ENCODE measurements at places on chromosomes 7 and 10.
A peak's percentile ranks its signal among the peaks of the same experiment; 100 is the strongest.

GRCh38 chr10:89414879-89415821, 782 bp downstream of the IFIT5 start:
- peak; percentile 9 for DNase-seq

GRCh38 chr10:96453856-96454583, 59.7 kb downstream of the TLL2 start:
- no peak for DNase-seq

DNA sequence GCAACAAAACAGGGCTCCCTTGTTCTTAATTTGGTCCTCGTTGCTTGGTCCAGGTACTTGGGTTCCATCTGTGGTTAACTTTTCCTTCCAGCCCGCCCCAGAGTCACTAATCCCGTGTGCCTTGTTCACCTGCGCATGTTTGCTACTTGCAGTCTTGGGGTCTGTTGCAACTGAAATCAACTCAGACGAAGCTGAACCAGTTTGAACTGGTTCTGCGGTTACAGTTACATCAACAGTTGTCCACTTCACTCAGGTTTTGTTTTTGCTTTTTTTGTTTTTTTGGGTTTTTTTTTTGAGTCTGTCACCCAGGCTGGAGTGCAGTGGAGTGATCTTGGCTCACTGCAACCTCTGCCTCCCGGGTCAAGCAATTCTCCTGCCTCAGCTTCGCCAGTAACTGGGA, 34.7 kb downstream of the TRRAP start:
- DNase-seq = no peak

DNA sequence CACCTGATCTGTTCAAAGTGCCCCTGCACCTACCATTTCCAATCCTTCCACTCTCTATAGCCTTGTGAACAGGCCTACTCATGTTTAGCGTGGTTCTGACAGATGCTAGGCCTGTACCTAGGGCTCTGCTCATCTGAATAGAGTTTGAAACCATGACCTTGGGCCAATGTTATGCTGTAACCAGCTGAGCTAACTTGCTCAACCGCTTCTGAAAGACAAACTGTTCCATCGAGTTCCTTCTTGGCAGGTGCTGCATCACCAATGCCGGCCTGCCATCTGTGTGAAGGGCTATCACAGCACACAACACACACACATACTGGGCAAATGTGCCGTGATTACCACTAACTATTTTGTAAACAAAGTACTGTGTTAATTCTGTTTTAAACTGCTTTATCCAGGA, 419.0 kb upstream of the GALNT17 start:
- no peak for DNase-seq

DNA sequence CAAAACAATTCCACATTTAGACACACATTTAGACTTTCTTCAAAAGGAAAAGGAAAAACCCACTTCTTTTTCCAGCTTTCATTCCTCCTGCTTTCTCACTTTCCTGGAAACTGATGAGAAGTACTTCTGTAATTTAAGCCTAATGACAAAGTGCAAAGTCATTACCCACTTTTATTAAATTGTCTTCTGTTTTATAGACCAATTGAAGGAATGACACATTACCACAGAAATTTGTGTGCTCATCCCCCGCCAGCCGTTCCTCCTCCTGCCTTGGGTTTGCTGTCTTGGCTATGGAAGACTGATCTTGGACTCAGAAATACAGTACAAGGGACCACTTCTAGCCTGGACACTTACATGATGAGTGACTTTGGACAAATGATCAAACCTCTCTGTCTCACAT, 717.8 kb downstream of the SORCS3 start:
- DNase-seq = no peak

- DNase-seq = no peak
Measured at GRCh38 chr10:132152896-132153580, 33.7 kb upstream of the DPYSL4 start.

DNA sequence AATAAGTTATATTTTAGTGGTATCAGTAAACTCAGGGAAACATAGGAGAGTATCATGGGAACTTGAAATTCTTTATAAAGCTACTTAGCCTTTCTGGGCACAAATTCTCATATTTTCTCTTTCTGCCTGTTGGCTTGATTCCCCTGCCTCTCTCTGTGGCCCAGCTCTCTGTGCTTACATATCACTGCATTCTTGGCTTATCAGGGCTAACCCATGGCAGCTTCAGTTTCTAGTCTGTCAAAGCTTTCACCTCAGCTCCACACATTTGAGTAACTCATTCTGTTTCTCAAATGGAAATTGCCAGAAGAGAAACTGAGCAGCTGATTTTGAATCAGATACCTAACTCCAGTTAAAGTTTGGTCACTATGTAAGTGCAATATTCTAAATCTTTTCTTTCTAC, 713.1 kb downstream of the DNAJB9 start:
- DNase-seq = no peak

- DNase-seq = no peak
Measured at GRCh38 chr10:67221939-67222494, 296.2 kb downstream of the LRRTM3 start.

DNA sequence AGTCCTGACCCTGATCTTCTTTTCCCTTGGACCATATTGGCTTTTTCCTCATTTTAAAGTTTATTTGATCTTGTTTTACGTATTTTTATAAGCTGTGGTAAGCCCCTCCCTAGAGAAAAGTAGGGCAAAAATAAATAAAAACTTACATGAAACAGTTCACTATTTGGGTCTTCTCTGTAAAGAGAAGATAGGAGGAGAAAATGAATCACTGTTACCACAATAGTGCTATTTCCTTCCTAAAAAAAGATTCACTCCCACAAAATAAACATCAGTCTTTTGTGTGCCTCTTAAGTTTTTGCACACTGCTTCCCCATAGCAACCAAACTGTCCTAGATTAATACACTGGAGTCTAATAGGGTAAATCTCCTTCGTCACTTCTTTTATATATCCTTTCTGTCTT, 1.4 kb upstream of the SVIL start:
- no peak for DNase-seq

GRCh38 chr10:3682745-3683144, 102.3 kb downstream of the KLF6 start:
- DNase-seq = no peak

DNA sequence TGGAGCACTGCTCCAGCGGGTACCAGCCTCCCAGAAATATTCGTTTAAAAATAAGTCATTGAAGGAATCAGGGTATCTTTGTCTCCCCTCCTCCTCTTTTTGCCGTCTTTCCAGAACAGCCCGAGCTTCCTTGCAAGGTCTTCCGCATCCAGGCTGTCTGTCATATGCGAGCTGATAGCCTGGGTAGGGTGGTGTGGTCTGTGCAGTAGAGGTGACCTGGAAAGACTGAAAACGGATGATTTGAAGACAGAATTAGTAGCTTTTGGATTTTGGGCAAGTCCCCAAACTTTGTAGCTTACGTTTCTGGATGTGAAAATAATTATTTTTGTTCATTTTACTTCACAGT, 480 bp downstream of the VPS50 start:
- DNase-seq = no peak

- no peak for DNase-seq
Measured at GRCh38 chr10:69685802-69686585, 55.9 kb downstream of the FAM241B start.

- no peak for DNase-seq
Measured at GRCh38 chr10:93096901-93097300, 23.2 kb downstream of the CYP26A1 start.

DNA sequence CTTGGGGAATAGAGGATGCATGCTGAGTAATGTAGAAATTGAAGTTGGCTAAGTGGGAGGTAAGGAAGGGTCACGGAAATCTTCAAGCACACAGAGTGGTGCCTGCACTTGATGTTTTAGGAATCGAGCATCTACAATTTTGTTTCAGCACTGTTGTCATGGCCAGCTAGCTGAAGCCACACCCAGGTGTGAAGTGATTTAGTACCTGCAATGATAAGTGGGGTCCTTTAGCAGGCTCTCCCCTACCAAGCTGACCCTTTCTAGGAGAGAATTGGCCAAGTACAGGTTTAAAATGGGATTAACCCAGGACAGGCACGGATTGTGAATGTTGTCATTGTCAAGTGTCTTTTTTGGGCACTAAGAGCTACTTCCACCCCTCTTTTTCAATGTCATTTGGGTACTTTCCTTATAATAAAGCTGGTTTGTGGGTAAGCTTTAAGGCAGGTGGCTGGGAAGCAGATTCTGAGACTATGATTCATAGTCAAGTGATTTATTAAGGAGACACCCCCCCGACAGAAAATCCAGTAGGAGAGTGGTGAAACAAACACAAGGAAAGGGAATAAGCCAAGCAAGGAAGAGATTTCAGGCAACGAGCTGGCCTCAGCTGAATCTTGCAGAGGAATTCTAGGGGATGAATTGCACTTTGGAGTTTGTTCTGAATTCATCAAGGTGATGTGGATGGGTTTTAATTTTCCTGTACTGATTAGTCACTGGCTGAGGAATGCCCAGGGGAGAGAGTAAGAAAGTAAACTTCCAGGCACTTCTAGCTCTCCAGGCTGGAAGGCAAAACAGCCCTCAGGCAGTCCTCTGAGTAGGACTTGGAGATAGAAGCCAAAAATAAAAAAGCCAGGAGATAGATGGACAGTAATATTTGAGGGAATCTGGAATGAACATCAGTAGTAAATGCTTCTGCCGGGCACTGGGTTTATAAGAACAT, 1128.4 kb downstream of the SORCS3 start:
- DNase-seq = no peak

- no peak for DNase-seq
Measured at GRCh38 chr7:87564296-87564963, 36.3 kb downstream of the ABCB1 start.

- DNase-seq = no peak
Measured at GRCh38 chr7:149456506-149457421, 4.1 kb downstream of the ZNF777 start.

DNA sequence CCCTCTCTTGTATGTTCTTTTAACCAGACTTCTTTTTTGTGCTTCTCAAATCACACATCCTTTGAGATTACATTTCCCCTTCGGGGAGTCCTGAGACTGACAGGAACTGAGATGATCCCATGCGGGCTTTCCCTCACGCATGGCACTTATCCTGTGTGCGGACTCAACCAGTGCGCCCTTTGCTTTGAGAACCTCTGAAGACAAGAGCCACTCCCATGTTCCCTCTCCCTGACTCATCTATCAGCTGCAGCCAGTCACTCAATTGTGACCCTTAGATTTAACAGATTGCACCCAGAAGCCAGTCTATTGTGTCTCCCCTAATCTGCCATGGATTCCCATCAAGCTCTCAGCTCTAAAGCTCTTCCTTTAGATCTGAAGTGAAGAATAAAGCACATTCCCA, 353.9 kb upstream of the MEOX2 start:
- no peak for DNase-seq

- DNase-seq = no peak
Measured at GRCh38 chr7:47782022-47782421, 166.2 kb downstream of the PKD1L1 start.

DNA sequence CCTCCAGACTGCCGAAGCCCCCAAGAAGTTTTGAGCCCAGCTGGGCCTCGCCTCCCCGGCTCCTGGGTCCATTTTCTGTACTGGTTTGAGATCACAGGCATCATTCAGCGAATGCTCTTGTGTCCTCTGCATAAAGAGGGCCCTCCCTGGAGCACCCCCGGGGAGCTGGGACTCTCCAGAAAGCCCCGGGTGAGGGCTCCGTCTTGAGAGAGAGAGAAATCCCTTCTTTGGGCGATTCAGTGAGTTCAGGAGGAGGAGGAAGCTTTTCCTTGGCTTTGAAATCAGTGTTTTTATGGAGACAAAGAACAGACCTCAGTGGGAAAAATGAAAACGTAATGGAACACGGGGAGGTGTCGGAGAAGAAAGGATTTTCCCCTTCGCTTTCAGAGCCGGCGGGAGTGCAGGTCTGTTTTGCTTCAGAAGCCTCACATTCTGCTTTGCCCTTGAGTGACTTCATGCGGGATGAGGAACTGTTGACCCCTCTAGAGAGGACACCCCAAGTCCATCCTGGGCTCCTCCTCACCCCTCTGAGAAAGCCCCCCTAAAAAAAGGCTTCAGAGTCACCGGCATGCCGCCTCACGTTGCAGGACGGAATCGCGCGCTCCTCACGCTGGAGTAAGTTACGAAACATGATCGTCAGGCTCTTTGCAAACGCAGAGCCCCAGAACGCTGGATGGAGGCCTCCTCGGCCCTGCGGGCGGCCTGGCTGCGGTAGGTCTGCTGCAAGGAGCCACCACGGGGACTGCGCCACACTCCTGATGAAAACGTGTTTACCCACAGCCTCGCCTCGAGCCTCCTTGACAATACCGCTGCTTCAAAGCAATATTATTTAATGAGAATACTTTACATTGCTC, 8.5 kb upstream of the AP5Z1 start:
- no peak for DNase-seq

- no peak for DNase-seq
Measured at GRCh38 chr10:75165684-75166622, 44.6 kb upstream of the VDAC2 start.

DNA sequence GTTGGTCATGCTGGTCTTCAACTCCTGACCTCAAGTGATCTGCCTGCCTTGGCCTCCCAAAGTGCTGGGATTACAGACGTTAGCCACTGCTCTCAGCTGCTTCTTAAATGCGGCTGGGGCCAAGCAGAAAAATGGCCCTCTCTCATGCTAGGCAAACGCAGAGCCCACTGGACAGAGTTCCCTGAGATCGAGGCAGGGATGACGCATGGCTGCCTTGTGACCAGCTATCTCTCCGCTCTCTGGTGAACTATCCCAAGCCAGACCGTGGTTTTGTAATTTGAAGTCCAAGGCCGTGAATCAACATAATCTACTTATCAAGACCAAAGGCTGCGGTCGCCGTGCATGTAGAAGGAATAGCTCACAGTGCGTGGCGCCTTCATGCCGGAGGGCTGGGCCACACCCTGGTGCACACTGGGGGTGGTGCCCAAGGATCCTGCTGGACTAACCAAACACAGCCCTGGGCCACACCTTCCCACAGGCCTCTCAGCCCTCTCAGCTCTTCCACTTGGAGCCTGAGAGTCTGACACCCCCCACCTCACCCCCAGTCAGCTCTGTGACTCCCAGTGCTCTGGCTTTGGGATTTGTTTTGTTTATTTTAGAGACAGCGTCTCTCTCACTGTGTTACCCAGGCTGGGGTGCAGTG, 88.1 kb upstream of the CUX1 start:
- no peak for DNase-seq

DNA sequence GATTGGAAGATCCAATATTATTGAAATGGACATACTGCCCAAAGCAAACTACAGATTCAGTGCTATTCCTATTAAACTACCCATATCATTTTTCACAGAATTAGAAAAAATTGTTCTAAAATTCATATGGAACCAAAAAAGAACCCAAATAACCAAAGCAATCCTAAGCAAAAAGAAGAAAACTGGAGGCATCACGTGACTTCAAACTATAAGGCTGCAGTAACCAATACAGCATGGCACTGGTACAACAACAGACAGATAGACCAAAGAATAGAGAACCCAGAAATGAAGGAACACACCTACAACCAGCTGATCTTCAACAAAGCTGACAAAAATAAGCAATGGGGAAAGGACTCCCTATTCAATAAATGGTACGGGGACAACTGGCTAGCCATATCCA, 765.4 kb downstream of the SORCS3 start:
- no peak for DNase-seq

DNA sequence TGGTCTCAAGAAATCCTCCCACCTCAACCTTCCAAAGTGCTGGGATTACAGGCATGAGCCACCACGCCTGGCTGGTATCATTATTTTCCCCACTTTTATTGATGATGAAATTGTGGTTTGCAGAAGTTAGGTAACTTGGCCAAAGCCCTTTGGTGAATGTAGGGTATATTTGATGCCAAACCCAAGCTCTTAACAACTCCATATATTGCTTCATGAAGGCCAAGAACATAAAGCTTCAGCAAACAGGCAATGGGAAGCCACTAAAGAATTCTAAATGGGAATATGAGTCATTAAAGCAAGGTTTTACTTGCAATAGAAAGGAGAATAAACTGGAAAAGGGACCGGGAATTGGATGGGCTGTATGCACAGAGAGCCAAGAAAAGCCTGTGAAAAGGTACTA, 142.7 kb downstream of the KMT2E start:
- no peak for DNase-seq

GRCh38 chr7:107857541-107857912, 33.5 kb upstream of the DLD start:
- no peak for DNase-seq

All from stimulated activated CD4-positive, alpha-beta T cell treated with anti-CD3 and anti-CD28 coated beads, Interleukin-1b, Interleukin-23, amount 100 ng/mL, for 1 hour (primary cell).